ENCODE measurements at places on chromosomes 7 and 10. TPM values are rescaled to one million over a fixed set of nuclear protein-coding genes. Genes with fewer than 3 reads are reported as not detected.
A peak's percentile ranks its signal among the peaks of the same experiment; 100 is the strongest.

DNA sequence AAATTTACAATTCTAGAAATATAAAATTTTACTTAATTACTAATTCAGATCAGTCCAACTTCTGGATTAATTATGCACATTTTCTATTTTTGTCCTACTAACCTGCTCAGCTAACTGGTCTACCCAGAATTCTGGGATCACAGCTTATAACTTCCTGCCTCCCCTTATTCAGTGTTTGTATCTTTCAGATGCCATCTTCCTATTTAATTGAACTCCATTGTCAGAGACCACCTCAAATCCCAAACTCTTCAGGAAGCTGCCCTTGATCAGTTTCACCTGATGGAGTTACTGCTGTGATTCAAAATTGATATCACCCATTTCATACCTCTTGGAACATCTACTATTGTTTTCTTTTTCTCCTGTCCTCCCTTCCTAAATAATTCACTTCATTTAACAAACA, 259.2 kb downstream of the WDR11 start:
- DNase-seq, result no peak

DNA sequence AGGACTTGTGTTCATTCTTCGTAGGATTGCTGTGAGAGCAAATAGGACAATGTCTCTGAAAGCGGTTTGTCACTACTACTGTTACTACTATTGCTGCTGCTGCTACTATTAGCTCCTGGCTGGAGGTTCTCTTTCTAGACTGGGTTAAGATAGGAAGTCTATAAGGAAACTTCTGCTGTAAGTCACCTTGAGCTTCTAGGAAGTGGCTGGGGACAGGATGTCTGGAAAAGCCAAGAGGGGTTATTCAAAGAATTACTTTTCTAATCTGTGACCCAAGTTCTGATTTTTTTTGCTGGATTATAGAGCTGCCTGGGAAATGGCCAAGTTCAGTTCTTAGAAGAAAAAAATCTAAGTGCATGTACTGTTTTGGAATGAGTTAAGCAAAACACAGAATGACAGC, 62.2 kb downstream of the NAMPT start:
- DNase-seq, result no peak

DNA sequence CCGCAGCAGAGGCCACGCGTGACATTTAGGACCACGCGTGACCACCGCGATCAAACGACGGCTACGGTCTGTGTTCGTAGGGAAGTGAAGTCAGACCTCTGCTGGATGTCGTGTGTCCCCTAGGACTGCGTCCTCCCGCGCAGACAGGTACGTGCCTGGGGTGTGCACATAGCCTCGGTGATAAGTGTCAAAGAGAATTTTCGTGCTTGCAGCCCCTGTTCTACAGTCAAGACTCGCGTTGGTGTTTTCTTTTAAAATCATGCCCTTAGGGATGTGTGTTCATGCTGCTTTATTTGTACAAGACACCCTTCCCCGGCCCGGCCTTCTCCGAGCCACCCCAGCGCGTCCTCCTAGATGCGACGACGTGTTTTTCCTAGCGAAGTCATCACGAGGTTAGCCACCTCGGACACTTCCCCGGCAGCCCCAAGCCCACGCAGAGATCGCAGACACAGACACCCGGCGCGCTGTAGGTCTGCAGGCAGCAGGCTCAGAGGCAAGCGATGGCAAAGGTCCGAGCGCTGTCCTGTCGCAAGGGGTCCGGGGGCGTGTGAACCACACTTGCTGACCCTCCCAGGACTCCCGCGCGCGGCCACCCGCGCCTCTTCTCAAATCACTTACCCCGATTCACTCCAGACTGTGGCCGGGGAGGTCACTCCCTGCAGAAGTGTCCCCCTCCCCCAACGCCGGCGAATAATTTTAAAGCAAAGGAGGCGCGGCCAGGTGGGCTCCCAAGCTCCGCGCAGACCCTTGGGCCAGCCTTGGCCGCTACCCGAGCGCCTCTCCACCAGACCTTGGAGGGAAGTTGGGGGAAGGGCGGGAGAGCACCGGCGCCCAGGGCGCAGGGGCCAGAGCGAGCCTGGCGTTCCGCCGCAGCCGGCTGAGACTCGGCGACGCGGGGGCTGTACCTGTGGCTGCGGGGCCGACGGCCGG, 552 bp downstream of the MKX start:
- no peak for DNase-seq

GRCh38 chr10:114623661-114624294, 34.3 kb downstream of the ABLIM1 start:
- no peak for DNase-seq

DNA sequence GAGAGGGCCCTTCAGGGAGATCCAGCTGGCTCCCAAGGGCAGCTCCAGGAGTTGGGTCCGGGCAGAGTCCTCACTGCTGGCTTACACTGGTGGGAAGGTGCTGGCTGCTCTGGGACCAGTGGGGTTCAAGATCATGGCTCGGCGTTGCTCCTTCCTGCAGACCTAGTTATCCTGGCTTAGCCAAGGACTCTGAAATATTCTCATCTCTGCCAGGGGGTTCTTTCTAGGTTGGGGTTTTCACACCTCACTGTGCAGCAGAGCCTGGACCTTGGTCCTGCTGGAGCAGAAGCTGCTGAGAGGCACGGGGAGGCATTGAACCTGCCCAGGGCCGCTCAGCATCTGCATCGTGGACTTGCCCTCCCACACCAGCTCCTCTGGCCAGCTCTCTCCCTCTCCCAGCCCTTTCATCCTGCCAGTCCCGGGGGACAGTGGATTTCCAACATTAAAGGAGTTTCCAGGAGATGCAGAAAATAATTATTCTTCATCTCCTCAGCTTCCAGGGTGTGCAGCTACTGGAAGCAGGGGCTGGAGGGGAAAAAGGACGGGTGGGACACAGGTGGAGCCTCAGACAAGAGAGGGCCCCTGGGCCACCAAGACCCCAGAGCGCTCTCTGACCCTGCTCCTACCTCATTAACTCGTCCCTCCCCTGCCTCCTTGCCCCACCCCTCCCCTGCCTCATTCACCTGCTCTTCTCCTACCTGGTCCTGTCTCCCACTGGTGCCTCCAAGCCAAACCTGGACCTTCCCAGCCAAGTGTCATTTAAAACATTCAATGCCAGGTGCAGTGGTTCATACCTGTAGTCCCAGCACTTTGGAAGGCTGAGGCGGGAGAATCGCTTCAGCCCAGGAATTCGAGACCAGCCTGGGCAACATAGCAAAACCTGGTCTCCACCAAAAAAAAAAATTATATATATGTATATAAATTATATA, 42.5 kb downstream of the JAKMIP3 start:
- DNase-seq, result no peak

GRCh38 chr7:136050462-136050847, 73.3 kb upstream of the MTPN start:
- DNase-seq, result no peak

DNA sequence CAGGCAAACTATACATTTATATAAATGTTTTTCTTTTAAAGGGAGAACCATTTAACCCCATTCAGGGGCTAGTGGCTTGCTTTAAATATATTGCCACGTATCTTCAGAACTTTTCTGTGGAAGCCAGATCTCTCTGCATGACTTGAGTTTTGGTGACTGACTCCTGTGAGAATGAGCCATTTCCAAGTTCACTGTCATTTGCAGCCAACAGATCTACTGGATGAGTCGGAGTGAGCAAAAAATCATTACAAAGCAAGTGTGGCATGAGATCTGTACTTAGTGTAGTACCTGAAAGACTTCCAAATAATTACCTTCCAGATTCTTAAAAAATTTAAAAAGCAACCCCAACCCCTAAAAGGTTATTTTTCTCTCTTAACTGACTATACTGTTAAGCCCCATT, 45.6 kb downstream of the PDSS1 start:
- DNase-seq, result no peak

DNA sequence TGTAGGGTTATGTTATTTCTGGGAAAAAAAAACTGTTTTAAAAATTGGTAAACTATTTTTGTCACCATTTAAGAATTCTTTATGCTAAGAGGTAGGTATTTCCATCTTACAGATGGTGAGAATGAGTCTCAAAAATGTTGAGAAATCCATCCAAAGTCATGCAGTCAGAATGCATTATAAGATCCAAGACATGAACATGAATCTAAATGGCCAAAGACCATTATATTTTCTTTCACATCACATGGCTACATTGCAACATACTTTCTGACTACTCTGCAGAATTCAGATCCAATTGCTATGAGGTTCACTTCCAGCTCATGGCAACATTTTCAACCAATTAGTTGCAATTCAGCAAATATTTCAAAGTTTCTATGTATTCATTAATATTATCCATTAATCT, 181.2 kb downstream of the TWIST1 start:
- DNase-seq, result no peak

- no peak for DNase-seq
Measured at GRCh38 chr7:23341846-23342598, 42.9 kb downstream of the MALSU1 start.

DNA sequence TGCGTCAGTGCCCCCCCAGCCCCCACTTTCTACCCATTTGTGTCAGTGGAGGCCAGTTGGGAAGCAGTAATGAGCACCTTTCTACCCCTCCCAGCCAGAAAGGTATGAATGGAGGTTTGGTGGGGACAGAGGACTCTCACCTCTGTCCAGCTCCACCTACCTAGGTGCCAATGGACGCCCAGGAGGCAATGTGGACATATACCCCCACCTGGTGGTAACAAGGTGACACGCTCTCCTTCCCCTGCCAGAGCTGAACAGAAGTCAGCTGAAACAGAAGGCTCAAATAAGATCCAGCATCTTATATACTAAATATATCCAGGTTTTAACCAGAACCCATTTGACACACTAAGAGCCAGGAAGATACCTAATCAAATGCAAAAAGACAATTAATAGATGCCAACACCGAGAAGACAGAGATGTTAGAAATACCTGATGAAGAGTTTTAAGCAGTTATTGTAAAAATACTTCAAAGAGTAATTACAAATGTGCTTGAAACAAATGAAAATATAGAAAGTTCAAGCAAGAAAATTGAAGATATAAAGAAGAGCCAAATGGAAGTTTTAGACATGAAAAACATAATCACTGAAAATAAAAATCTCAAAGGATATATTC, 18.4 kb upstream of the SORCS3 start:
- no peak for DNase-seq

- no peak for DNase-seq
Measured at GRCh38 chr7:53504914-53505313, 469.5 kb downstream of the POM121L12 start.

DNA sequence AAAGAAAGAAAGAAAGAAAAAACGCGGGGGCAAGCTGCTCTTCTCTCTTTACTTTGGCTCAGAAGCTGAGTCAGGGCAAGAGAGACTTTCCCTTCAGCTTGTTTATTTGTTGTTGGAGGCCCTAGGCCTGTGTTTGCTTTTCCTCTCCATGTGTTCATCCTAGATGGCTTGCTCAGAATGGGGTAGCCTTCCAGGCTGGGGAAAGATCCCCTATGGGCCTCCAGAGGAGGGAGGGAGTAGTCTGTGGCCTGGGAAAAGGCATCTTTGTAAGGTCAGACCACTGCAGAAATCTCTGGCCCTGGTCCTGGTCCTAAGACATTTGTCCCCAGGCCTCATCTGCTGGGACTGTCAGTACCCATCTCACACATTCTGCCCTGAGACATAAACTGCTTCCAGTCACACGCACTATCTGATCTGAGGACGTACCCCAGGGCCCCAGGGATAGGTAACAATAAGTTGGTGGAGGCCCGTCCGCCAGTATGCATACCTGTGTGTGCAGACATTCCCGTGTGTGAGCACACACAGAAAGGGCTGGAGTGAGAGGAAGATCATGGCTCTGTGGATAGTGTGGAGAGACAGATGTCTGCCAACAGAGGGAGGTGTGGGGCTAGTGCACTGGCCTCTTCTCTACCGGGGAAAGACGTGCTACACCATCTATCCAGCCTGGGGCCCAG, 4.9 kb upstream of the SCD start:
- DNase-seq, result no peak

GRCh38 chr7:2919256-2919655, 75.1 kb upstream of the GNA12 start:
- DNase-seq, result no peak

DNA sequence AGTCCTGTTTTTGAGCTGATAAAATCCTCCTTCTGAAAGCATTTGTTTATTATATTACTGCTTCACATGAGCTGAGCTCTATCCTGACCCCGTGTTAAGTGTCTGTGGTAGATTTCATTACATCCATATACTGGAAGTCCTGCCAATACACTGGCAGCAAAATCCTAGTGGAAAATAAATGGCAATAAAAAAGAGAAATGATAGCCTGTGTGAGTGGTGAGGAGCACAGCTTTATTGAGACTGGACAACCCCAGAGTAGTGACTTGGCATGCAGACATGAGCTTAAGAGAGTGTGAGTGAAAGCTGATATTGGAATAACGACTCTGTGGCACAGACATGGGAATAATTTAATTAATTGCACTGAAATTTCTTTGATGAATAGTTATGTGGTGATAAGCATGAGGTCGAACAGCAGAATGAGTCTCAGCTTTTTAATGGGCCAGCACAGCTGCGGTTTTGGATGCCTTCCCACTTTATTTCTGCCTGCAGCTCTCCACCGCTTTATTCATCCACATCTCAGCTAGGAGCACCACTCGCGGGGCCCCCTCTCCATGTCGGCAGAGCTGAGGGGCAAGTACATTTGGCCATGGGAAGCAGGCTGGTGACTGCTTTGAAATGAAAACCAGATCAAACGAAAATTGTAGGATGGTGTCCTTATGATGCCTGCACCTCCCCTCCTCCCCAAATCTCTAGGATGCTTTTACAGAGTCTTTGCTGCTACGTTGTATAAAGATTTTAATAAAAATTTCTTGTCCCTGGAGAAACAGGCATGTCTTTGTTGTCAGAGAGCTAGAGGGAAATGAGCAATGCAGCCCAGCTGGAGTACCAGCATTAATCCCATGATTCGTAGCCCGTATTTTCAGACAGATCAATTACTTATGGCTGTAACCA, 494.3 kb downstream of the AUTS2 start:
- DNase-seq, result peak; percentile 60

- DNase-seq, result no peak
Measured at GRCh38 chr7:149431486-149432120, 29.3 kb downstream of the ZNF777 start.

DNA sequence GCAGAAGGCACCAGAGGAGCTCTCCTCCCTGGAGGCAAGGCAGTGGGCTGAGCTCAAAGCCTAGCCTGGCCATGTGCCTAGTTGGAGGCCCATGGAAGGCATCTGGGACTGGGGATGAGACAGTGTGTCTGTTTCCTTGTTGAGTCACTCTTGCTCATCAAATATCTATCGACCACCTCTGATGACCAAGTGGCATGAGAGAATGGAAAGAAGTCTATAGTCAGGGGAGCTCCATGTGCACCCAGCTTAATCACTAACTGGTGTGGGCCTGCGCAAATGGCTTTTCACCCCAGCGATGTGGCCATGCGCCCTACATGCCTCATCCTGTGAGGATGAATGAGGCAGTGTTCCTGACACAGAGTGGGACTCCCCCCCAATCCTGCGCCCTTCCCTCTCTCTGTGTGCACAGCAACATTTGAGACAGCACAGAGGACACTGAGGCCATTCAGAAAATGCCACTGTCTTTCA, 229.9 kb downstream of the RPS24 start:
- no peak for DNase-seq

GPC2 gene
- 6.3 TPM for polyA plus RNA-seq

STEAP1B gene
- polyA plus RNA-seq, result 1.7 TPM

ANKRD30A gene
- polyA plus RNA-seq, result not detected

PANK1 gene
- 13.8 TPM for polyA plus RNA-seq

PTPRZ1 gene
- polyA plus RNA-seq, result 3.0 TPM

OR6V1 gene
- polyA plus RNA-seq, result not detected

EPHB4 gene
- polyA plus RNA-seq, result 38.8 TPM

Data from forelimb muscle (tissue), 1 donor.